ENCODE measurements at places on chromosomes 3 and 15. TPM values are rescaled to one million over a fixed set of nuclear protein-coding genes. Genes with fewer than 3 reads are reported as not detected.
A peak's percentile ranks its signal among the peaks of the same experiment; 100 is the strongest.

The CORO2B gene
- total RNA-seq: 0.43 TPM

DNA sequence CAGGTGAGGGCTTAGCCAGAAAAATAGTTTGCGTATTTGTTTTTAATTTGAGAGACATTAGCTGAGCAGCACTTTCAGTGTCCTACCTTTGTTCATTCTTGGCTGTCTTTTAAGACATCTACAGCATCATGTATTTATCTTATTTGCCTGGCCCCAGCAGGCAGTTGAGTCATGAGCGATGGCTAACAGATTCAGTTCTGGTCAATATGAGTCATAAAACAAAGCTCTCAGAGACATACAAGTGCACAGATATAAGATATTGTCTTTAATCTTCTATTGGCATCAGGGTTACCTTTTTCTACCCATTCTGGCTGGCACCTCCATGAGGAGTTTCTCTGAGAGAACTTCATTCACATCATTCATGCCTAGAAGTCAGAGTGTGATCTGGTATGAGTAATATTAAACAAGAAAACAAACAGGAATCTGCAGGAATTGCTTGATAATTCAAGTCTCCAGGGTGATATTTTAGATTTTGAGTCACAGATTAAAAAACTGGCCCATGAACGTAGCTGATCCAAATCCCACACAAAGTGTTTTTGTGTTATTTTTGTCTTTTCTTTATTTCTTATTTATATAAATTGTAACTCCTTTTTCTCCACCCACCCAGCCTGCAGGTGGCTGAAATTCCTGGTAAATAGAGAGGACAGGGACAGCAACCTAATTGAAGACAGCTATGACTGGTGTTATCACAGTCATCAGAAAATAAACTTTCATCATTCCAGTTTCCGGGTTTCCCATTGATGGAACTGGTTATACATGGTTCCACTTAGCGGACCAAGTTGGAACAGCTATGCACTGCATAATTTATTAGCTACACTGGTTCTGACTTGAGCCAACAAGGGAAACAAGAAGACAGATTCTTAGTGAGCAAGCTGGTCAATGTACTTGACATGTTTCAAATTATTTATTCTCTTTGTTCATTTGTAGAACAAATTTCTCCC lies 47.3 kb downstream of the PLSCR2 start:
- DNase-seq: peak; percentile 36

The CAV3 gene
- 0.24 TPM for total RNA-seq

DNA sequence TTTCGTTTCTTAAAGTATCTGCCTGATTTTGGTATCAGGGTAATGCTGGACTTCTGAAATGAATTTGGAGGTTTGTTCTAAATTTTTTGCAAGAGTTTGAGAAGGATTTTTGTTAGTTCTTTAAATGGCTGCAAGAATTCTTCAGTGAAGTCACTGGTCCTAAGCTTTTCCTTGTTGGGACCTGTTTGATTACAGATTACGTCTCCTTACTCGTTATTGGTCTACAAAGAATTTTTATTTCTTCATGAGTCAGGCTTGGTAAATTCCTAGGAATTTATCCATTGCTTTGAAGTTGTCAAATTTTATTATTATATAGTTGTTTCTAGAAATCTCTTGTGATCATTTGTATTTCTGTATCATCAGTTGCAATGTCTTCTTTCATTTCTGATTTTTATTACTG lies 196.0 kb downstream of the DPH6 start:
- DNase-seq: no peak

DNA sequence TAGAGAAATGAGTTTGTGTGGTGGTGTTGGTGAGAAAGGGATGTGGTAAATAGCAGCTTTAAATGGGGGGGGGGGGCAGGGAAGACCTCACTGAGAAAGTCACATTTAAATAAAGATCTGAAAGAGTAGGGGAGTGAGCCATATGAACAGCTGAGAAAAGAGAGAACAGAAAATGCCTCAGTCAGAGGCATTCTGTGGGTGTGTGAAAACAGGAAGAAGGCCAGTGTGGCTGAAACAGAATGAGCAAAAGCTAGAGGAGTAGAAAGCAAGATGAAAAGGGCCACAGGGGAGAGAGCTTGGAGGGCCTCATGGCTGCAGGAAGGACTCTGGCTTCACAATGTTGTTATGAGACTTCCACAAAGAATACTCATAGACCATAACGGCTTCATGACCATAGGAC lies 783.3 kb downstream of the ZPLD1 start:
- DNase-seq: no peak

DNA sequence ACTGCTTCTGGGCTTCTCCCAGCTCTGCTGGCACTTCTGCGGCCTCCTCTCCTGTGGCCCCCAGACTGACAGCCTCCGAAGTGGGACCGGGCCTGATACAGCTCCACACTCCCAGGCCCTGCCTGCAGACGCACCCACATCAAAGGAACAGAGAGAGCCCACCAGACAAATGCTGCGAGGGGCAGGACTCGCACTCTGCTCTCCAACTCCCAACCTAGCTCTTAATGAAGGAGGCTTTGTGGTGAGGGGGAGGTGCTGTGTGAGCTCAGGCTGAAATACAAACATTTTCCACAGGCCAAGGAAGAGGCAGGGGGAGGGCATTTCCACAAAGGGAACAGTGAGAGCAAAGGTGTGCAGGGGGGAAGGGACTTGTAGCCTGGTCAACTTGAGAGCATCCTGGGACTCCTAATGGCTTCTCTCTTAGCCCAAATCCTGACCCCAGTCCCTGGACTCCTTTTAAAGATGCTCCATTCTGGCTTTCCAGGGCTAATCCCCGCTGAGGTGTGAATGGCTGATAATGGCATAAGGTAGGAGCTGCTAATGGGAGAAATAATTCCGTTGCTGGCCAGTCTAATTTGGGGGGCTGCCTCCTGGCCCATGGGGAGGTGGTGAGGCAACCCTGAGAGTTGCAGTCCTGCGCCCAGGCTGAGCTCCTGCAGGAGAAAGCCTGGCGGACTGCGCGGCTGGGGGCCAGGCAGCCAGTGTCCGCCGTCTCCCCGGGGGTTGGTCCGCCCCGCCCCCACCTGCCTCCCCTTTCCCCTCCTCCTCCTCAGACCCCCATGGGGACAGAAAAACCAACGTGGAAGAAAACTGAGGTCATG lies 9.6 kb downstream of the LINGO1 start:
- DNase-seq: no peak

GRCh38 chr3:194869482-194870169 lies 183.9 kb downstream of the FAM43A start:
- peak; percentile 82 for DNase-seq

- DNase-seq: no peak
These were observed 1207.6 kb downstream of the OTOL1 start for GRCh38 chr3:162704238-162704637.

- peak; percentile 82 for DNase-seq
These were observed 580.4 kb upstream of the TBL1XR1 start for GRCh38 chr3:177777699-177778098.

DNA sequence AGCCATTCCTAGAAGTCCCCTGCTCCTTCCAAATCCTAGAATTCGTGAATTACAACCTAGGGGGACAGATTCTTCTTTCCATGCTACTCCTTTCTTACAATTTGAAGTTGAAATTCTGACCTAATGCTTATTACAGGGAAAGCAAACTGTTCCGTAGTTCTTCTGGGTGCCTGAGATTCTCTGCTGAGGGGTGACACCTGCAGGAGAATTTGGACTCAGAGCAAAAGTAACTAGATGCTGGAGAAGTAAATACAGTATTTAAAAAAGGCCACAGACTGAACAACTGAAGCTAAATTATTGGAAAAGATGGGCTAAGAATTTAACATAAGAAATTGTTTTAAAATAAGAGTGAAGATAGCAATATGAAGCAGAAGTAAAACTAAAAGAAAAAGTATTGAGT lies 37.9 kb downstream of the ACAD9 start:
- no peak for DNase-seq

DNA sequence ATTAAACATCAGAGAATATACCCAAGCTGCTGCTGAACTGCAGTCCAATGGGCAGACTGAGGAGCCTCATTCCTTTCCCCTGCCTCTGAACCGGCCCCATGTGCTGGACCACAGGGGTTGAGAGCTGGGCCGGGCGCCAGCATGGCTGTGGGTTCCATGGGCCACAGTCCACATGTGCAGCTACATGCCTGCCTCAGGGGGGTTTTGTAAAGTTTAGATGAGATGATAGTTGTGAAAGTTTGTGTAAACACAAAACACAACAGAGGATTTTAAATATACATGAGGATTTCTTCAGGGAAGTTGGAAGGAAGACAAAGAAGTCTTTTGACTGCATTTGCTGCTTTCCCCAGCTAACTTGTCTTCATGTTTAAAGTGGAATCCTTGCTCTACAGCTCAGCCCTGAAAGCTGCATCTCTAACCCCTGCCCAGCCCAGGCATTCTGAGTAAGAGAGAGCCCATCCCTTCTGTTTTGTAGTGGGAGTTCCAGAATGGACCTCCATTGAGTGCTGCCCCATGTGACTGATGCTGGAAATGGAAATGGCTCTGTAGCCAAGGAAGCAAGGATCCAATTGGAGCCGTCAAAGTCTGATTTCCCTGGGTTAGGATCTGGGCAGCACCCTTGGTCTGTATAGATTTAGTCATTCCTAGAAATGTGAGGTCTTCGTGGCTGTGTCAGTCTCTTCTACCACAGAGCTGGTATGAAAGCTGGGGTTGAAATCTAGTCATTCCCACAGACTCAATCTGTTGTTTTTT lies 17.5 kb downstream of the SLC12A8 start:
- DNase-seq: no peak

The TOP2B gene
- 131 TPM for total RNA-seq

The SNTN gene
- not detected for total RNA-seq

DNA sequence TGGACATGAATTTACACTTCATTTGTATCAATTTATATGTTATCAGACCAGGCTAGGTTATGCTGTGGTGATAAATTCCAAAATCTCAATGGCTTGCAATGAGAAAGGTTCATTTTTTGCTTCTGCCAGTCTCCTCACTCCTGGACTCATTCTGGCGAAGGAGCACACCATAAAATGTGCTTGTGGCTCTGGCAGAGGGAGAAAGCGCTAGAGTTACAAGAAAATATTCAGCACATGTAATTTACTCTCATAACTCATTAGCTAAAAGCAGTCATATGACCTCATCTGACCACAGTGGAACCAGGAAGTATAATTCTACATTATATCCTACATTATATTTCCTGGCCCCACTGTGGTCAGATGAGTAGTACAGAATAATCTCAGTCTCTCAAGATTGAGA lies 193.8 kb downstream of the BCHE start:
- peak; percentile 59 for DNase-seq

- DNase-seq: peak; percentile 42
These were observed 55.6 kb downstream of the CGGBP1 start for GRCh38 chr3:88003115-88003755.

DNA sequence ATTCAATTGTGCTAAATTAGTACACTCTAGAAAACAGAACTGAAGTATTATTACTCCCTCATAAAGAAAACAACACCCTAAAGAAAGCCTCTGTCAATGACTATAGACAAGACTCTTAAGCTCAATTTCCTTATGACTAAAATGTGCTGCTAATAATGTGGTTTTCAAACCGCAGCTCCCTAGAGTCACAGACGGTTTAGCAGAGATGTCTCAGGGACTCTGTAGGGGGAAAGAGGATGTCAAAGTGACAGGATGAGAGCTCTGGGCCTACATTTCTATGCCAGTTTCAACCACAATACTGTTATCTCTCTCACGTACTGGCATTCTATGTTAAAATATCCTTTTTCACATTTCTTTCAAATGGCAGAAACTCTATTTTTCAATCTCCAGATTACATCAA lies 37.6 kb upstream of the WDR49 start:
- no peak for DNase-seq

DNA sequence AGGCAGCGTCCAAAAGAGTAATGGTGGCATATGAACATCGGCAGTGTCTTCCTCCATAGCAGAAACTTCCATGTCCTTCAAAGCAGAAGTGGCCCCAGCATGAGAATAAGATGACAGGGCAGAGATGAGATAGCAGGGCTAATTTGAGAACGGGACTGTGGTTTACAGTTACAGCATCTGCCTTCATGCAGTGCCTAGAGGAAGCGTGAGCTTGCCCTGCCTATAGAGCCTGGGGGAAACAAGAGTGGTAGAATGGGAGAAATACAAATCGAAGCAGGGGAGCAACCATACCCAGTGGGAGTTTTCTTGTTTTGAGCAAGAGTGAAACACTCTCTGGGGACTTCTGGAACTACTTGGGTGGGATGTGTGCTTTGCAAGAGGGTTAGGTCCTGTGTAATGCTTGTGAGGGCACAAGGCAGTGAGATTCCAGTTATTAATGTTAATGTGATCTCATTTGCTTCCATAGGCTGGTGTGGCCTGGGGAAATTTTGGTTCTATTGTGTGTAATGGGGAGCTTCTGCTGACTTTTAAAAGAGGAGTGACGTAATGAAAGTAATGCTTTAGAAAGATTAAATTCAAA lies 616.9 kb downstream of the ZIC1 start:
- DNase-seq: no peak

DNA sequence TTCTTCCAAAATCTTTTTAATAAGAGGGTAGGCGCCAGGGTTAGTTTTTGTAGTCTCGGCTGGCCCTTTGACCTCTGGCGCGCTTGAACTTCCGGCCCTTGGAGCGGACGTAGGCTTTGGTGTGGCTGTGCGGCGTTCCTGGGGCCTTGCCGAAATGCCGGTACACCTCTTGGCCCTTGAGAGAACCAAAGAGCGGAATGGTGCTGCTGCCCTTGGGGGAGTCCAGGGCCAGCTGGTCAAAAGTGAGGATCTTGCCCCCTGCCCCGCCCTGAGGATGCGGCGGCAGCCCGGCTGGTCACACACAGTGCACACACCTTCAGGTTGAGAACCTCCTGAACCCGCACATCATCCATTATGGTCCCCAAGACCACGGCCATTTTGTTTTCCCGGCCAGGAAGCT lies 20.0 kb upstream of the CHRNB4 start:
- no peak for DNase-seq

DNA sequence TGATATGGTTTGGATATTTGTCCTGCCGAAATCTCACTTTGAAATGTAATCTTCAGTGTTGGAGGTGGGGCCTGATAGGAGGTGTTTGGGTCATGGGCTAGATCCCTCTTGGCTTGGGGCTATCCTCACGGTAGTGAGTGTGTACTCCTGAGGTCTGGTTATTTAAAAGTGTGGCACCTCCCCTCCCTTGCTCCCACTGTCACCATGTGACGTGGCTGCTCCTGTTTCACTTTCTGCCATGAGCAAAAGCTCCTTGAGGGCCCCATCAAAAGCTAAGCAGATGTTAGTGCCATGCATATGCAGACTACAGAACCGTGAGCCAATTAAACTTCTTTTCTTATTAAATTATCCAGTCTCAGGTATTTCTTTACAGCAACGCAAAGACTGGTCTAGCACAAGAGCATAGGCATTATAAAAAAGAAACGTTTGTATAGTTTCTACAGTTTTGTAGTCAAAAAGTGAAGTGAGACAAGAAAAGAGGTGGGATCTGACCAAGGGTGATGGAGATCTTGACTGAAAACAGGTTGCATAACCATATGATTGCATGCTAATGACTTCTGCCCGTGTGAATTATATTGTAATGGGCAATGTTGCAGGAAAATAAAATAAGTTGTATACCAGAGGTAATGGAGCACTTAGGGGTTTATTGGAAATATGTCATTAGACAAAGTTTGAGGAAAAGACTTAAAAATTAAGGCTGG lies 28.5 kb upstream of the CLASP2 start:
- DNase-seq: no peak

- no peak for DNase-seq
These were observed 115.6 kb downstream of the CACNA2D3 start for GRCh38 chr3:54237788-54238502.

- no peak for DNase-seq
These were observed 7.6 kb upstream of the CSPG4 start for GRCh38 chr15:75720297-75720696.

The FBXW12 gene
- total RNA-seq: not detected

The XCR1 gene
- not detected for total RNA-seq

GRCh38 chr3:27888562-27888961 lies 166.4 kb upstream of the EOMES start:
- no peak for DNase-seq

GRCh38 chr3:128547368-128547987 lies 54.5 kb upstream of the GATA2 start:
- DNase-seq: peak; percentile 39

The RAP2B gene
- total RNA-seq: 11.6 TPM

Measured in A172 (cell line).